ENCODE measurements at places on chromosomes 16 and 17.

GRCh38 chr16:51949282-51949681 lies 597.7 kb downstream of the TOX3 start:
- DNase-seq: no peak
- H3K4me1 ChIP-seq: no peaks in the 10 kb centered on the region
- no peak overlapping the region for H3K27ac ChIP-seq
- H3K4me3 ChIP-seq: no peak overlapping the region
- H3K27me3 ChIP-seq: no peaks in the 10 kb centered on the region

DNA sequence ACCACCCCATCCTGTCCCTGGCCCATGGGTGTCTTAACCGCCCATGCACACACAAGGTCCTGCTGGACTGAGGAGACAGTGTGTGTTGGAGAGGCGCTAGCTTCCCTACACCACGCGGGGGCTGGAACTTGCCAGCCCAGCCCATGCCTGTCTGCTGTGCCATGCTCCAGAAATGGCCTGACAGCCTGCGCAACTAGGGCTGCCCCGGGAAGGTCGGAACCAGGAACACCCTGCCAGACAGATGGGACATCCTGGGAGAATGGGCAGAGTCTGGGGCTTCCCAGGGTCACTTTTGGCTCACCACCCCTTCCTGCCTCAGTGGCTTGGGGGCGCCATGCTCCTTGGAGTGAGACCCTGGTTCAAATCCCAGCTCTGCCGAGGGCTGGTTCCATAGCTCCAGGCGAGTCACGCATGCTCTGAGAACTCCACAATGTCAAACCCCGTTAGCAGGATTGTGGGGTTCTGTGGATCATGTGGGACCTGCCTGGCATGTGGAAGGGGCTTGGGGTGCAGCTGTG lies 36.2 kb downstream of the SREBF1 start:
- peaks cover 3% of the 10 kb centered on the region for H3K4me1 ChIP-seq
- no peak overlapping the region for H3K27ac ChIP-seq
- DNase-seq: peak; percentile 67

- no peaks in the 10 kb centered on the region for H3K27me3 ChIP-seq
- DNase-seq: no peak
- H3K27ac ChIP-seq: no peak overlapping the region
- H3K36me3 ChIP-seq: peaks cover 30% of the 10 kb centered on the region
- H3K4me1 ChIP-seq: no peaks in the 10 kb centered on the region
- H3K4me3 ChIP-seq: peak overlapping the region; percentile 4
Observed at GRCh38 chr17:16313139-16314090, 39.9 kb downstream of the CENPV start.

GRCh38 chr17:9146064-9146463 lies 124.8 kb downstream of the NTN1 start:
- no peak overlapping the region for H3K27ac ChIP-seq
- no peaks in the 10 kb centered on the region for H3K27me3 ChIP-seq
- H3K36me3 ChIP-seq: no peaks in the 10 kb centered on the region
- H3K4me3 ChIP-seq: no peak overlapping the region

DNA sequence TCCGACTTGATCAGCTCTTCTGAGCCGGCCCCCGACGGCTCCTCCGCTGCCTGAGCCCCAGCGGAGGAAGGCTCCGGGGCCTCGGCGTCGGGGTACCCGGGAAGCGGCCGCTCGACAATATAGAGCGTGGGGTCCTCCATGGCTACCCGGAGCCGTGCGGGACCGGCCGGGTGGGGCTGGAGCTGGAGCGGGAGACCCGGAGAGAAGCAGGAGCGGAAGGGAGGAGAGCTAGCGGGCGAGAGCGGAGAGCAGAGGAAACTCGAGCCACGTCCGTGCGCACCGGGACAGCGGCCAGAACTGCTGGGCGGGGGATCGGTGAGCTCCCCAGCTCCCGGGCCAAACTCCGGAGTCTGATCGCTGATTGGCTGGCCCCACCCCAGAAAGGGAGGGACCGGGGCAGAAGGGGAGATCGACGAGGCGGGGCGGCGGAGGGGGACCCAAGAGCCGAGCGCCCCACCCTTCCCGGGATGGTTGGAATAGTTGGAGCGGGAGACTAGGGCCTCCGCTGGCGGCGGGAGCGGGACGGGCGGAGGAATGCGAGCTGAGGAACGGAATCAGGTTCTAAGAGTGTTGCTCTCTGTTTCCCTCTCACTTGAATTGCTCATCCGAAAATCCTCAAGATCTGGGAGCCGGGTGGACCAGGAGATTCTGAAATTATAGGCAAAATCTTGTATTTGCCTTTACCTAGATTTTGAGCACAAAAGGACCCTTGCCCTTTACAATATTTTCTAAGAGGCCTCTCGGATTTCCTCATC lies at the start of gene CAVIN1:
TSS of gene CAVIN1 (minus strand) at position 299 of the 755 bp plus-strand sequence. CDS start at position 140, 159 bp downstream.
- no peak within 1 kb of the TSS for H3K27ac ChIP-seq
- no peaks in the 10 kb centered on the region for H3K4me1 ChIP-seq
- H3K27me3 ChIP-seq: peaks cover 72% of the 10 kb centered on the region
- no peaks in the 10 kb centered on the region for H3K36me3 ChIP-seq
